ENCODE measurements at places on chromosomes 4 and X.

DNA sequence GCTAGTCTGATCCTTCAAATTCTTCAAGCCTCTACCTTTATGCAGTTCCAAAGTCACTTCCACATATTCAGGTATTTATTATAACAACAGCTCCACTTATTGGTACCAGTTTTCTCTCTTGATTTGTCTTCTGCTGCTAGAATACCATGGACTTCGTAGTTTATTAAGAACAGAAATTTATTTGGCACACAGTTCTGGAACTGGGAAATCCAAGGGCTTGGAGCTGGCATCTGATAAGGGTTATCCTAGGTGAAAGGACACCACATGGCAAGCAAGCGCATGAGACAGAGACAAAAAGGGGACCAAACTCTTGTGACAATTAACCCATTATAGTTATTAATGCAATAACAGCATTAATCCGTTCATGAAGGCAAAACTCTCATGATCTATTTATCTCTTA is 600.5 kb upstream of the ATOH1 start:
- no peak for DNase-seq

DNA sequence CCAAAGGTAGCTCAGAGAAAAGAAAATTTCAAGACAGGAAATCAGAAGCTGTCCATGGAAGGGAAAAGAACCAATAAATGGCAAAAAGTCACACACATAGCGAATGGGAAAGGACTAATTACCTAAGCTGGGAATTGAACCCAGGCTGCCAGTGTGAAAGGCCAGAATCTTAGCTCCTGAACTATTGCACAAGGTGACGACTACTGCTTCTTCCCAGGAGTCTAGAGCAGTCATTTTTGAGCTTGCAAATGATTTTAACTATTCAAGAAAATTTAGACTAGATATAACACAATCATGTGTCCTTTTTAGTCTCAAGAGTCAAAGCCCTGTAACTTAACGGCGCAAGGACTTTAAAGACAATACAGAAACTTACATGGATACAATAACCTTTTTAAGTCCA is 34.1 kb upstream of the ZNF81 start:
- no peak for DNase-seq

DNA sequence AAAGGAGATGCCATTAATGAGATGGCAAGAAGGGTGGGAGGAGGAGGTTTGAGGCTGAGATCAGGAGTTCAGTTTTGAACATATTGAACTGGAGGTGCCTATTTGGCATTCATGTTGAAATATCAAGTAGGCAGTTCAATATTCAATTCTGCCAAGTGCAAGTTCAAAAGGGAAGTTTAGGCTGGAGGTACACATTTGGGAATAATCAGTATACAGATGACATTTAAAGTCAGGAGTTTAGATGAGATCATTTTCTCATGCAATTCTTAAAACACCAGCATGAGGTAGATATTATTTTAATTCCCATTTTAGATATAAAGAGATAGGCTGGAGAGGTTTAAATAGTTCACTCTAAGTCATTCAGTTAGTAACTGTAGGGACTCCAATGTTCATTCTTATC is 26.1 kb downstream of the COQ2 start:
- DNase-seq: no peak

- no peak for DNase-seq
Observed at GRCh38 chr4:8738471-8738931, 133.1 kb downstream of the HMX1 start.

DNA sequence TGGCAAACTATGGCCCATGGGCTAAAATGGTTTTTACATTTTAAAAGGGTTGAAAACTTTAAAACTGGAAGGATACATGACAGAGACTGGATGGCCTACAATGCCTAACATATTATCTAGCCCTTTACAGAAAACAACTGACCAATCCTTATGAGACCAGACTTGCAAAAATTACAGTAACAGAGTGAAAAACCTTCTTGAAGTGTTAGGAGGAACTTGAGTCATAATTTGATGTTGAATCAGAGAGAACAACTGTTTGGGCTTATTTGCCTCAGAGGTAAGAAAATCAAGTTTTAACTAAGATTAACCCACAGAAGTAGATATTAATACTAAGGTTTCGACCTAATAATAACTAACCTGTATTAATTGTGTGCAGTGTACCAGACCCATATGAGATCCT is 12.4 kb upstream of the NAP1L5 start:
- DNase-seq: no peak

- peak; percentile 59 for DNase-seq
Observed at GRCh38 chr4:41360214-41360920, 103.6 kb downstream of the UCHL1 start.
